ENCODE measurements at places on chromosomes 1 and 21.

DNA sequence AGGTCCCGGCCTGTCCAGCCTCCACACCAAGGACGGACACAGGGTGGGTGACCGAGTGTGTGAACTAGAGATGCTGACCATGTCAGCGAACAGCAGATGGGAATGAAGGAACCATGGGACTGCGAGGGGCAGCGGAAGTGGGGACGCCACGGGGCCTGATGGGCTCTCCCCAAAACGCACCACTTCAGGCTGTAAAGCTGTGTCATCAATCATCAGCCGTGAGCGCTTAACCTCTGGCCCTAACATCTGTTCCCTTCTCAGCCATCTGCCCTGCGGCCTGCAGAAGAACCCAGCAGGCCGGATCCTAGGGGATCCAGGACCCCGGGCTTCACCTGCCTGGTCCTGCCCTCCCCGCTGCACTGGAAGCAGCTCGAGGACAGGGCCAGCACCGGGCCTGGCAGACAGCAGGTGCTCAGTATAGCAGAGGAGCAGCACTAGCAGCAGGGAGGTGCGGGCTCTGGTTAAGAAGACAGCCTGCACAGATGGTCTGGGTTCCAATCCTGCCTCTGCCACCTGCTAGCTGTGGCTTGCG lies 58.7 kb downstream of the DMRTB1 start:
- DNase-seq = no peak
- peaks cover 40% of the 10 kb centered on the region for H3K36me3 ChIP-seq
- H3K4me1 ChIP-seq = peaks cover 27% of the 10 kb centered on the region
- H3K27ac ChIP-seq = no peak overlapping the region
- H3K4me3 ChIP-seq = no peak overlapping the region

- peaks cover 53% of the 10 kb centered on the region for H3K27me3 ChIP-seq
- no peak for DNase-seq
- no peaks in the 10 kb centered on the region for H3K36me3 ChIP-seq
- H3K27ac ChIP-seq = no peak overlapping the region
Measured at GRCh38 chr1:110151175-110151669, 928 bp downstream of the SLC6A17 start.

DNA sequence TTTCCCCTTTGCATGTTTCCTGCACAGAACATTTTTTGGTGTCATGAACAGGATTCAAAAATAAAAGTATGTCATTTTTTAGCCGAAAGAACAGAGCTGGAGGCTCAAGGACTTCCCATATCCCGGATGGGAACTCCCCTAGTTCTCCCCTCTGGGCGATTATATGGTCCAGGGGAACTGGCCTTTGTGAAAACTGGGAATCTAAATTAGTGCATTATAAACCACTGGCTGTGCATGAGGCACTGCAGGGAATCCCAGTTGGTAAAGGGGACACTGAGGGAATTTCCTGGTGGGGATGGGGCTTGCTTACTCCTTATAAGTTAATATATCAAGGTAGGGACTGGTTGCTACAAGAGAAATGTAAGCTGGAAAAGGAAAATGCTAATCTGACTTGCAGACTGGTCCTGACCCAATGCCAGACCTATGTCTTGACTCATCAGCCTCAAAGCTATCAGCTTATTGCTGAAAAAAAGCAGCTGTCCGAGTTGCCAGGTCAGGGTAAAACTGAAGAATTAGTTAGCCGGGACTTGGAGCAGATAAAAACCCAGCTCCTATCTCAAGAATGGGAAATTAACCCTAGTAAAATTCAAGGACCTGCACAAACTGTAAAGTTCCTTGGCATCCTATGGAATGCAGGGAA lies 122.6 kb downstream of the FCRL5 start:
- H3K4me1 ChIP-seq = no peaks in the 10 kb centered on the region
- H3K27ac ChIP-seq = no peak overlapping the region
- no peaks in the 10 kb centered on the region for H3K36me3 ChIP-seq

- H3K36me3 ChIP-seq = no peaks in the 10 kb centered on the region
- no peak for DNase-seq
- H3K27ac ChIP-seq = no peak overlapping the region
- H3K4me3 ChIP-seq = no peak overlapping the region
- no peaks in the 10 kb centered on the region for H3K4me1 ChIP-seq
- no peaks in the 10 kb centered on the region for H3K27me3 ChIP-seq
Measured at GRCh38 chr1:233587958-233588799, 25.7 kb upstream of the KCNK1 start.

- H3K36me3 ChIP-seq = no peaks in the 10 kb centered on the region
- H3K27ac ChIP-seq = peak within 1 kb of the TSS; percentile 84
- H3K27me3 ChIP-seq = no peaks in the 10 kb centered on the region
- H3K4me3 ChIP-seq = peak within 1 kb of the TSS; percentile 67
- peak; percentile 84 for DNase-seq
Measured at GRCh38 chr1:27154991-27155781, at the start of gene SLC9A1. Gene SLC9A1, minus strand, starts transcription at chr1:27155125. Its CDS starts 791 bp downstream, at chr1:27154334.

DNA sequence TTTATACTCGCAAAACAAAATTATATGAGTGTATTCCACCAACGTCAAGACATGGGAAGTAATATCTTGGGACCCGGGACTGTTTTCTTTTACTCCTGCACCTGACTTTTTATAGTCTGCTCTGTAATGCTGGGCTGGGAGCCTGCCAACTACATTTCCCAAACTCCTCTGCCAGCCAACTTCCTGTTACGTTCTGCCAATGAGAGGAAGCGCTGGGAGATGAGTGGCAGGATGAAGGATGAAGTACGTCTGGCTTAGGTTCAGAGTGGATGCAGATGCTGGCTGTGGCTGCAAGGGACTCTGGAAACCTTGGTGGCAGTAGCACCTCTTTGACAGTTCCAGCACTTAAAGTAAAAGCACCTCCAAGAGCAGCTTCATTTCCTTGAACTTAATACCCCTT lies 59.6 kb downstream of the USP24 start:
- peak; percentile 58 for DNase-seq
- no peaks in the 10 kb centered on the region for H3K4me1 ChIP-seq
- peaks cover 15% of the 10 kb centered on the region for H3K36me3 ChIP-seq

- H3K27ac ChIP-seq = no peak overlapping the region
- H3K4me1 ChIP-seq = peaks cover 26% of the 10 kb centered on the region
- DNase-seq = no peak
- H3K4me3 ChIP-seq = no peak overlapping the region
- H3K27me3 ChIP-seq = peaks cover 2% of the 10 kb centered on the region
- H3K36me3 ChIP-seq = no peaks in the 10 kb centered on the region
Measured at GRCh38 chr1:38083541-38083940, 36.9 kb upstream of the POU3F1 start.

DNA sequence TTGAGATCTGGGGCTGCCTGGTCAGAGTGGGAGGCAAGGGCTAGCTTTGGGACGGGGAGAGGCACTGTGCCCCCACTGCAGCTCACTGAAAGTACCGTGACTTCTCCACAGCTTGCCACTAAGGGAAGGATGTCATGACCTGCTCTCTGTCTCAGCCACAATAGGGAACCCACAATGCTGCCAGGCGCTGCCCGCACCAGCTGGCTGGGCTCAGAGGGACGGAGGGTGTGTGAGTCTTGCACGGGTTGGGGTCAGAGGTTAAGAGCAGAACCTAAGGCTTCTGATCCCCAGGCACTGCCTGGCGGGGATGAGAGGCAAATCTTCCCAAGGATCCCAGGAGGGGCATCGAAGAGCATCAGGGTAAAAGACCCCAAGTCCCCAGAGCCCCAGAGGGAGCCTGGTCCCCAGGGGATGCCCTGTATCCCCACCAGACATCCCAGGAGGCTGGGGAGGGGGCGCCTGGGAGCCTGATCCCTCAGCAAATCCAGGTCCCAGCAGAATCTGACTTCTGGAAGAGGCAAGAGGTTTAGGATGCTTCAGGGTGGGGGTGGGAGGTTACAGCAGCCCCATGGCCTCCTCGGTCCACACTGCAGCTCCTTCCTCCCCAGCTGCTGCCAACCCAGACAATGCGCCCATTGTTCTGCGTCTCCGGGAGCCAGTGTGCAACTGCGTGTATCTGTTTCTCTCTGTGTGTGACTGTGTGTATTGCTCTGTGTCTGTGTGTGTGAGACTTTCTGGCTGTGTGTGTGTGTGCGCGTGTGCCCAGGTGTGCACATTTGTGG lies 2.0 kb upstream of the MARCKSL1 start:
- peaks cover 13% of the 10 kb centered on the region for H3K36me3 ChIP-seq
- peaks cover 70% of the 10 kb centered on the region for H3K4me1 ChIP-seq
- peak overlapping the region; percentile 2 for H3K4me3 ChIP-seq
- H3K27ac ChIP-seq = peak overlapping the region; percentile 95

All from spinal cord (tissue), 10 donors.